ENCODE measurements at places on chromosomes 11 and 22.

DNA sequence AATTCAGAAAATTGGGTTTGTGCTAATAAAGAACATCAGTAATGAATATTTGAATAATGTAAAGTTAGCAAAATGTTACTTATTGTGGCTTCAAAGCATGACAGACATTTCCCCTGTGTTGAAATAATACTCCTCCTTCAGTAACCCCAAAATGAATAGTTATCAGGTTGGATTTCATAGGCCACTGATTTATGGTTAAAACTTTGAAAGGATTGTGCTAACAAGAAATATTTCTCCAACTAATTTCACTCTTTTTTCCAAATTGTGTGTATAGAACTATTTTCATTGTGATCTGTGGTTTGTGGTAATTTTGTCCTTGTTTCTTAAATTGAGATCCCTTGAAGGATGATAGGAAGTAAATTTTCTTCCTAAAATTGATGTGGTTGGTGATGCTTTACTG lies 7.9 kb downstream of the DDX10 start:
- no peak for DNase-seq

GRCh38 chr22:30254314-30254713 lies 7.8 kb upstream of the LIF start:
- no peak for DNase-seq

DNA sequence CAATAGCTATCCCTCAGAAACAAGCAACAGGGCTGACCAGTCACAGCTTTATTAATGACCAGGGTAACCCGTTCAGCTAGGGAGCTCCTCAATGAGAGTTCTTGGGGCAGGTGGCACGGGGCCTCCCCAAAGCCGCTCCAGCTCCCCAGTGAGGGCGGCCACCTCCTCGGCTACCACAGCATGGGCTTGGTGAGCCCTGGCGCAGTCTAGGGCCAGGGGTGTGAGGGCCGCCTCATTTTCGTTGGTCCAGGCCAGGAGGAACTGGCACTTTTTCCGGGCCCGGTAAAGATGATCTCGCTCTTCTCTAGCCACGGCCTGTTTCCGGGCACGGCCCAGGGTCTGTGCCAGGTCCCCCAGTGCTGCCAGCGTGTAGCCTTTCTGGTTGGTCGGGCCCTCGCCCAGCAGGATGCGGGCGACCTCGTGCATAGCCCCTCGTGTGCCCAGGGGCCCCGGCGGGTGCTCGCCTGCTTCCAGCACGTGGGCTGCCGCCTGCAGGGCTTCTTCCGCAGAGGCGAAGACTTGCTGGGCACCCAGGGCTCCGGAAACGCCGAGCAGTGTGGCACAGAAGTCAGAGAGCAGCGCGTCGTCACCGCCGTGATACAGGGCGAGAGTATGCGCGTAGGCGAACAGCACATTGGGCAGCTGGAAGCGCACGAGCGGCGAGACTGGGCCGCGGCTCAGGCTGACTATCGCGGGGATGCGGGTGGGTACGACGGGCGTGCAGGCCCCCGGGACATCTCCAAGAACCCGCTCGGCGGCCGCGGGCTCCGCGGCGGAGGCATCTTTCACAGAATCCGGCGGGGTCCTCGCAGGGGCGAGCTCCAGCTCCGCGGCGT lies 913 bp downstream of the ZNHIT2 start:
- DNase-seq, result peak; percentile 40

- no peak for DNase-seq
These were observed 42.4 kb upstream of the TSKU start for GRCh38 chr11:76740772-76741171.

DNA sequence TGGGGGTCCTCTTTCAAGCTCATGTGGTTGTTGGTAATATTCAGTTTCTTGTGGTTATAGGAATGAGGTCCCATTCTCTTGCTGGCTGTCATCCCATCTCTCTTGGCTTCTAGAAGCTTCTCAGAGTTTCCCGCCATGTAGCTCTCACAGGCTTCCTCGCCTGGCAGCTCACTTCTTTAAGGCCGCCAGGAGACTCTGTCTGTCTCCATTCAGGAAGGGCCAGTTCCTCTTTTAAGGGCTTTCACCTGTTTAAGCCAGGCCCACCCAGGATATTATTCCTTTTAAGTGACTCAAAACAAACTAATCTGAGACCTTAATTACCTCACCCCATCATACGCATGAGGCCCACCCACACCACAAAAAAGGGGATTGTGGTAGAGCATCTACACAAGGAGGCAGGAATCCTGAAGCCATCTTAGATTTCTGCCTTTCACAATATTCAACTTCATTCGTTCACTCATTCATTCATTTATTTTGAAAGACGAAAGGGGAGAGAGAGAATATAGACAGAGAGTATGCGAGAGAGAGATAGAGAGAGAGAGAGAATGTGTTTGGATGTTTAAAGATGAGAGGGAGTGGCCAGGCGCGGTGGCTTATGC lies 42.3 kb upstream of the NECTIN1 start:
- DNase-seq, result no peak

DNA sequence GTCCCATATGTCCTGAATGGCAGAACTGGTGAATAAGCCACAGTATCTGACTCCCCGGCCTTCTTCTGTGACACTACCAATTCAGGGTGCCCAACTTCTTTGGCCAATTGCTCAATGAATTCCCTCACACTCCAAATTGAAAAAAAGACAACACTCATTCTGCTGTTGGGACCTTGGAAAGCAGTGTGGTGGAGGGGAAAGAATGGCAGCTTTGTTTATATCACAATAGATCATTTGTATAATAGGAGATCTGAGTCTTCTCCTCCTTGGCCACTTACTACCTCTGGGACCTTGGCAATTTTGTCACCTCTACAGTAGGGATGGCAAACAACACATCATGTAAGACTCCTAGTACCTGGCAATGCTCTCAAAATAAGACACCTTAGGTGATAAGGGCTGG lies 64.6 kb downstream of the OPCML start:
- no peak for DNase-seq

DNA sequence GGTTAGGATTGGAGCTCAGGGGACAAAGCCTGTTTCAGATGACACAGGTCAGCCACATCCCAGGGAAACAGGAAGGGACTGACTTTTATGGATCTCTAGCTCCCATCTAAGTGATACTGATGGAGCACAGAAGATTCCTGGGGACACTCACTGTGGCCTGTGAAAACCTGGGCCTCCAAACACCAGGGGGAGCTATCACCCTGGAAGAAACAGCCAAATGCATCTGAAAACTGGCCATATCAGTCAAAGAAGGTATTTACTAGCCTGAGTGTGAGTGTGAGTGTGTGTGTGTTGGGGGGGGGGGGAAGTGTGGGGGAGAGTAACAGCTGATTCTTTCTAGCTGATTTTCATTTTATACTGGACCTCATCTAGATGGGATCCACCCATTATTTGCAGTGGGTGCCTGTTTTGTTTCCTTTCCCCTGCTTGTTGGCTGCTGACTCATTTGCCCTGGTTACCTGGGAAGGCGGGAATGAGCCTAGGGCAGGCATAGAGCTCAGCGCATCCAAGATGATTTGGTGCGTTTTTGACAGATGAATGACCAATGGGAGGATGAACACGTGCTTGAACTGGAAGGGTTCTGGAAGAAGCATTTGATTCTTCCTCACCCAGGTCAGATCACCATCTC lies 284.0 kb downstream of the KIRREL3 start:
- no peak for DNase-seq

- no peak for DNase-seq
These were observed 745.7 kb downstream of the FAM181B start for GRCh38 chr11:81987829-81988472.

DNA sequence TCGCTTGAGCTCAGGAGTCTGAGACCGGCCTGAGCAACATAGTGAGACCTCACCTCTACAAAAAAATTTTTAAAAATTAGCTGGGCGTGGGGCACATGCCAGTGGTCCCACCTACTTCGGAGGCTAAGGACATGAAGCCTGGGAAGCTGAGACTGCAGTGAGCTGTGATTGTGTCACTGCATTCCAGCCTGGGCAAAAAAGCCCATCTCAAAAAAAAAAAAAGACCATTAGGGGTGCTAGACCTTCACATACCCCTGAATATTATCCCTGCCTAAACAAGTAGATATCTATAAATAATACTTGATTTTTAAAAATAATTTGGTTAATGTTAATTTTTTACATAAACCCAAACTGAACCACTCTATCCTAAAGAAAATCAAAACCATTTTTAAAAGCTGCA lies 24.2 kb downstream of the NUP98 start:
- no peak for DNase-seq

- no peak for DNase-seq
These were observed 2.1 kb upstream of the APOA5 start for GRCh38 chr11:116793772-116794097.

DNA sequence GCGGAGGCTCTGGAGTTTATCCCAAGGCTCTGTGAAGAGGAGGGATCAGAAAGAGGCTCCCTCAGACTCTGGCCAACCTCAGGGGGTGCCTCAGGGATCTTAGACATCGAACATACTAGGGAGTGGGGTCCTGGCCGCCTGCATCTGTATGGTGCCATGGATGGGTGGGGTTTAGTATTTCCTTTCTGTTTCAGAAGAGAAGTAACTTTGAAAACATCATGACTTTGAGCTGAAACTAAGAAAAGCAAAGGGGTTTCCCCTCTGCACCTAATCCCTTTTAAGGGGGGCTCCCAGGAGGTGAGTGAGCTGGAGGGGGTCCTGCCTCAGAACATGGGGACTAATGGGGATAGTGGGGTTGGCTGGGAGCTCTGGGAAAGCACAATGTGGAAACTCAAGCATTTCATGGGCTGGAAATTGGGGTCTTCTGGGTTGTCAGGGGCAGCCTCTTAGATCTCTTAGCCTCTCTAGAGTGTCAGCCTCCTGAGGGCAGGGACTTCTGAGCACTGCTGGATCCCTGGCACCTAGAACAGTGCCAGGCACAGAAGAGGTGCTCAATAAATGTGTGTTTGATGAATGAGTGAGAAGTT lies 11.8 kb upstream of the SSTR3 start:
- DNase-seq, result no peak

GRCh38 chr11:112057170-112057569 lies 16.6 kb downstream of the PIH1D2 start:
- DNase-seq, result no peak

DNA sequence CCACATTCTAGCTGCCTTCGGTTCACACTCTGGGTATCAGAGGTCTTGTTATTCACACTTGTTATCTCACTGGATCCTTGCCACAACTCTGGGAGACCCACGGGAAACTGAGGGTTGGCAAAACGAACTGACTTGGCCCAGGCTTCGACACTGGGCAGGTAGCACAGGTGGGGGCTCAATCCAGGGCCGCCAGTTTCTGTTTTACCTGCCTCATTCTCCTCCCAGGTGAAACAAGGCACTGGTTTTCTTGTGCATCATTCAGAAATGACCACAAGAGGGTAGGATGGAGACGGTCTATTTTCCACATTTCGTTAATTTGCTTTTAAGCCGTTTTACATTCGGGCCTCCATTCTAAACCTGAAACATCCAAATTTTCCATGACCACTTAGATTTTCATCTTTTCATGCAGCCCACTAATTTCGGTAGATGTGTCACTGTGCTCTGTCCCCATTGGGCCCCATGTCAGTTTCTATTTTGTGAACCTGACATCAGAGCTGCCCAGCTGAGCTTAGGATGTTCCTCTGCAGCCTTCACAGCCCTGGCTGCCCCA lies 108.1 kb downstream of the KIAA1671 start:
- DNase-seq, result no peak

DNA sequence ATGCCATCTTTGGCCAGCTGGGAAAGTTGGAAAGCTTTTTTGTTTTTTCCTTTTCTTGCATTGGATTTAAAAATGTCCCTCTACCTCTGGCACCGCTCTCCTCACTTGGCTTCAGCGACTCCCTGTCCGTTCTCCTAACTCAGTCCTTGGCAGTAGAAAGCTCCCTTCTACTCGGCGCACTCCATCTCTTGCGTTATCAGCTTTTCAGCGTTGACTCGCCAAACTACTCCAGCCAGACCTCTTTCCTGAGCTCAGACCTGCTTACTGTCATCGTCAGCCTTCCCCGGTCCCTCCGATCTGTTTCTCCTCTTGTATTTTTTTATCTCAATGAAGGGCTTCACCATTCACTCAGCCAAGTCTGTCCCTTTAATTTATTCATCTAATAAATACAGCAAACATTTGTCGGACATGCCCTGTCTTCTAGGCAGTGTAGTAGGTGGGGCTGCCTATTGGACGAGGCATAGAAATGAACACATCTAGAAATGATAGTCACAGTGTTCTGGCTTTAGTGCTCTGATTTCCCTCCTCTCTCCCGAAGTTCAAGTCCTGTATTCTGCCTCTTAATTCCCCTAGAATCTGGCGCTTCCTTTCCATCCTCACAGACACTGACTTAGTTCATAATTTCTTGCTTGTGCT lies 839 bp downstream of the CEP164 start:
- no peak for DNase-seq

DNA sequence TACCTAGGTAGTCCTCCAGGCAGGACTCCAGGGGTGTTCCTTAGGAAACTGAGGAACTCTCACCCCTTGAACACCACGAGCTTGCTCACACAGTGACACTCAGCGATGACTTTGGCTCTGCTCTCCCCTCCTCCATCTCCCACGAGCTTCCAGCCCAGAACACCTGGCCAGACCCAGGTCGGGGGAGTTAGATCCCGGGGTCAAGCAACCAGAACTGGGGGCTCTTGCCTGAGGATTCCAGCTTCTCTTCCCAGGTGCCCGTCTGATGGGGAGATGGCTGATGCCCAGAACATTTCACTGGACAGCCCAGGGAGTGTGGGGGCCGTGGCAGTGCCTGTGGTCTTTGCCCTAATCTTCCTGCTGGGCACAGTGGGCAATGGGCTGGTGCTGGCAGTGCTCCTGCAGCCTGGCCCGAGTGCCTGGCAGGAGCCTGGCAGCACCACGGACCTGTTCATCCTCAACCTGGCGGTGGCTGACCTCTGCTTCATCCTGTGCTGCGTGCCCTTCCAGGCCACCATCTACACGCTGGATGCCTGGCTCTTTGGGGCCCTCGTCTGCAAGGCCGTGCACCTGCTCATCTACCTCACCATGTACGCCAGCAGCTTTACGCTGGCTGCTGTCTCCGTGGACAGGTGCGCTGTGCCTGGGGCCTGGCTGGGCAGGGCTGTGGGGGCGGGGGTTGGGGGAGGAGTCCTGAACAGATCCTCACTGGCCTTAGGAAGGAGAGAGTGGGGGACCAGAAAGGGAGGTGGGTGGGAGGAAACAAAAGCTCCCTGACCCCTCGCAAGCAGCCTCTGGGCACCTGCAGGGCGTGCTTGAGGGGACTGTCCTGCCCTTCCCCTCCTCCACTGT lies at the start of gene GALR3:
TSS of gene GALR3 (plus strand) at position 249 of the 852 bp plus-strand sequence. CDS start at position 274, 25 bp downstream.
- DNase-seq, result no peak

DNA sequence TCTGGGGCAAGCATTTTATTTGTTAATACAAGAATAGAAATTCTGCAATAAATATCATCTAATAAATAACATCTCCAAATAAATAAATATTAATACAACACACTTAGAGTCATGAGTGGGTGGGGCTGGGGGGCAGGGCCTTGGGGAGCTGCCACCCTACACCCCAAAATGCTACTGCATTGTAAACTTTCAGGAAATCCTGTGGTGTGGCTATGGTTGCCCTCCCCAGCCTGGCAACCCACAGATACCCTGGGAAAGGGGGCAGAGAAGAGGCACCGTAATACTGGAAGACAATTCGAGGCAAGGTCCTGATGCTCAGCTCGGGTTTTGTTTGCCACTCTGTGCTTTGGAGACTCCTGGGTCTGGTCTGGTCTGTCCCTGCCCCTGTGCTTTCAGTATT lies 9.2 kb downstream of the CLCF1 start:
- no peak for DNase-seq
